Left lung (tissue), 14 donors: ENCODE measurements at places on chromosomes 1 and 21. TPM values are rescaled to one million over a fixed set of nuclear protein-coding genes. Genes with fewer than 3 reads are reported as not detected.

DNA sequence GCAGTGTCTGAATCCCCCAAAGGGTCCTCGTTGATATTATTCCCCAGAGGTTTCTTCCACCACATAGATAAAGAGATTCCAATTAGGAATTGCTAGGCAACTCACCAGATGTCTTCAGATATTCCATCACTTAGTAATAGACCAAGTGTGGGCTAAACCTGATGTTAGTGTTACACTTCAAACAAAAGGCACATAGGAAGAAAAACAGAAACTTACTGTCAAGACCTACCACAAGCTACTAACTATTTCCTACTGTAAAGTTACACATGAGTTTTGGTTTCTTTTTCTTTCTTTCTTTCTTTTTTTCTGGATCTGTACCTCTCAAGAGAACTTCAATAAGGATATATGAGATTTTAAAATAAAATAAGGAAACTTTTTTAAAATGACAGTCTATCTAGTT, 879.1 kb upstream of the NEGR1 start:
- DNase-seq = no peak

DNA sequence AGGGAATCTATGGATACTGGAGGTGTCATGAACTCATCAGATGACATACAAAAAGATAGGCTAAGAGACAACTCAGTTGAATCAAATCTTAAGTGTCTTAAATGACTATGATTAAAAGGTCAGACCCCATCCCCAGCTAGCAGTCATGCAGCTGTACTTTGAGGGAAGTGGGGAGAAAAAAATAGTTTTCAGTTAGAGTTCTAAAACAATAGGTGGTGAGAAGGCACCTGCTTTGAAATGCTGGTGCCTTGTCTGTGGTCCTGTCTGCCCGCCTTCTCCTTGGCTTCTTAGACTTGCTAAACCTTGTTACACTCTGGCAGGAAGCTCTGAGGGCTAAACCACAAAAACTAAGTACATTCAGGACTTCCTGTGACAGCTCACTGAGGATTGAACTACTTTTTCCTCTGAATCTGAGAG, 15.3 kb downstream of the CD2 start:
- no peak for DNase-seq

- DNase-seq = no peak
Observed at GRCh38 chr1:215267495-215267894, 185.0 kb downstream of the KCNK2 start.

DNA sequence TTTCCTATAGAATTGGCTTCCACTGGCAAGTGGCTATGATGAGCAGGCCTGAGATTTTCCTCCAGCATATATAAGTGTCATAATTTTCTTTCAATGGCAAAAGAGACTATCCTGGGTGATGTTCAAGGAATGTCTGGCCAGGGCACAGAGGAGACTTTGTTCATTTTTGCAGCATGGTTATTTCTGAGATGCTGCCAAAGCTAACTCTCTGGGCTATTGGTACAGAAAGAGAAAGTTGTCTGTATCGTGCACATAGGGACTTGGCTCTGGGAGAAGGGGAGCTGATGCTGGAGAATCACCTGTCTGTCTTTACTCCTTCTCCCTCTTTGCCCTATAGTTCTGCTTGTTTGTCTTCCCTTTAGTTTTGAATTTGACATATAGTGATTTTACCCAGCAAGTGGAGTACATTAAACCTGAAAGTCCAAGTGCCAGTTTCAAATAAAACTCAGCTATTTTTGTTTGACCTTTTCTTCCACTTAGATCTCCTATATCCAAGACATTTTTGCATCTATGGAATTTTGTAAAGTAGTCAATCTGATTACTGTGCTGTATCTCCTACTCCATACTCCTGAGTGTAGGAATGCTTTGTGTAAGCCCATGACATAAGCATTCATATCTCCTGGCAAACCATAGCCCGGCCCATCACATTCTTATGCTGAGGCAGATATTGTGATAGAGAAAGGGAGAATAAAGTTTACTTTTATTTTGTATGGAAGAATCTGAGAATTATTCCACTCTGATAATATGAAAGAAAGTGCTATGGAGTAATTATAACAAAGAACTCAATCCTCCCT, 3.9 kb downstream of the FNDC7 start:
- no peak for DNase-seq

GRCh38 chr21:42794551-42794950, 84.8 kb downstream of the WDR4 start:
- no peak for DNase-seq

DNA sequence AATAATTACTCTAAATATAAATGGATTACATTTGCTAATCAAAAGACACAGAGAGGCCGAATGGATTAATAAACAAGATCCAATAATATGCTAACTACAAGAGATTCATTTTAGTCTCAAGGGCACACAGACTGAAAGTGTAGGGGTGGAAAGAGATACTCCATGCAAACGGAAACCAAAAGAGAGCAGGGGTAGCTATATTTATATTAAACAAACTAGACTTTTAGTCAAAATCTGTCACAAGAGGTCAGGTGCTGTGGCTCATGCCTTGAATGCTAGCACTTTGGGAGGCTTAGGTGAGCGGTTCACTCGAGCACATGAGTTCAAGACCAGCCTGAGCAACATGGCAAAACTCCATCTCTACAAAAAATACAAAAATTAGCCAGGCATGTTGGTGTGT, 33.6 kb upstream of the DISP1 start:
- DNase-seq = no peak

GRCh38 chr1:235206533-235207208, 45.6 kb upstream of the RBM34 start:
- no peak for DNase-seq

GRCh38 chr1:40385437-40386358, 12.2 kb downstream of the SMAP2 start:
- no peak for DNase-seq

GRCh38 chr1:155125946-155126555, 1.6 kb upstream of the EFNA1 start:
- DNase-seq = peak; percentile 69

- no peak for DNase-seq
Observed at GRCh38 chr1:37498872-37499617, 15.5 kb downstream of the MEAF6 start.

GRCh38 chr1:223611936-223612335, 53.6 kb downstream of the CAPN8 start:
- DNase-seq = no peak

DNA sequence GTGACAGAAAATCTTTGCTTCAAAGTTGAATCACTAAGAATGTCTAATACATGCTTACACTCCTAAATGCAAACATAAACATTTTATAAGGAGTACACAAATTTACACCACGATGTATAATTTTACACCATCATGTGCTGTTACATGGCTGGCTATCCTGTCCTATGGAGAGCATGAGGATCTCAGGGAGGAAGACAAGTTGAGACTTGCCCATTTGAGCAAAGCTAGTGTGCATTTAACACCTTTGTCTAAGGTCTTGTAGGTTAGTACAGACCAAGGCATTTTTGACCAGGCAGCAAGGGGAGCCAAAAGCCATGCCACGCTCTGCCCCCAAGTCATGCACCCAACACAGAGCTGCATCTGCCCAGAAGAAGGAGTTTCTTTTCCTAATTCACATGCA, 14.5 kb upstream of the COG2 start:
- no peak for DNase-seq

GRCh38 chr1:169207797-169208520, 101.5 kb downstream of the ATP1B1 start:
- DNase-seq = no peak

DNA sequence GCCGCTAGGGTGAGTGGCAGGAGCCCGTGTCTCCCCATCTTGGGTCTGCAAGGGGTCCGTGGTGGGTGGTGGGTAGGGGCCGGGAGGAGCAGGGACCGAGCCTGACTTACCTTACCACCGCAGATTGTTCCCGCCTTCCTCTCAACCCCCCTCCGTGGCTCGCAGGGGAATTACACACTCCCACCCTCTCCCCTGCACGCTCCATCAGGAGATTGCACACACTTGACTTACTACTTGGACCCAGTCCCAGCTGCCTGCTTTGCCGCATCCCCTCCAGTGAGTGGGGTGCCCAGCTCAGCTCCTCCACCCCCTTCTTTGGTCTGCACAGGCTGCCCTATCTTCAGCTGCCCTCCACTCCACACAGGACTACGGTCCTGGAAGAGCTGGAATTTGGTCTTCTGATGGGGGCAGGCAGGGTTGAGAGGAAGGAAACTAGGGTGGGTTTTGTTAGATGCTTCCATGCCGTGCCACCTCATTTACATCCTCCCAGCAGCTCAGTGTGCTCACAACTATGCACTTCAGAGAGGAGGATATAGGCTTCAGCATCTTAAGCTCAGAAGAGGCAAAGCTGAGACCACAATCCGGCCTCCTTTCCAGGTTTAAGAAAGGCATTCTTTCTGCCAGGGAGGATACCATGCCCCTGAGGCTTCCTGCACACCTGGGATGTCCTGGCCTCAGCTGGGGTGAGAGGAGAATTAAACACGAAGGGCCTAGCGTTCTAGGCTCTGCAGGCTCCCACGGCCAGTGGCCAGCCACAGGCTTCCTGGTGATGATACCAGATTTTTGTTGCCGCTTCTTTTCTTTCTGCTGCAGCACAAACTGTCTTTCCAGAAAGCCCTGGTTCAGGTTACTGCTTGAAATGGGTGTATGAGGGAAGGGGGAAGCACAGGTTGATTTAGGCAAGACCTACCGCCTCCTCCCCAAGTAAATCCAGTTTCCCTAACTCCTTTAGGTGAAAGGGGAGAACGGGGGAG, 2.3 kb downstream of the KCNC4 start:
- DNase-seq = no peak

DNA sequence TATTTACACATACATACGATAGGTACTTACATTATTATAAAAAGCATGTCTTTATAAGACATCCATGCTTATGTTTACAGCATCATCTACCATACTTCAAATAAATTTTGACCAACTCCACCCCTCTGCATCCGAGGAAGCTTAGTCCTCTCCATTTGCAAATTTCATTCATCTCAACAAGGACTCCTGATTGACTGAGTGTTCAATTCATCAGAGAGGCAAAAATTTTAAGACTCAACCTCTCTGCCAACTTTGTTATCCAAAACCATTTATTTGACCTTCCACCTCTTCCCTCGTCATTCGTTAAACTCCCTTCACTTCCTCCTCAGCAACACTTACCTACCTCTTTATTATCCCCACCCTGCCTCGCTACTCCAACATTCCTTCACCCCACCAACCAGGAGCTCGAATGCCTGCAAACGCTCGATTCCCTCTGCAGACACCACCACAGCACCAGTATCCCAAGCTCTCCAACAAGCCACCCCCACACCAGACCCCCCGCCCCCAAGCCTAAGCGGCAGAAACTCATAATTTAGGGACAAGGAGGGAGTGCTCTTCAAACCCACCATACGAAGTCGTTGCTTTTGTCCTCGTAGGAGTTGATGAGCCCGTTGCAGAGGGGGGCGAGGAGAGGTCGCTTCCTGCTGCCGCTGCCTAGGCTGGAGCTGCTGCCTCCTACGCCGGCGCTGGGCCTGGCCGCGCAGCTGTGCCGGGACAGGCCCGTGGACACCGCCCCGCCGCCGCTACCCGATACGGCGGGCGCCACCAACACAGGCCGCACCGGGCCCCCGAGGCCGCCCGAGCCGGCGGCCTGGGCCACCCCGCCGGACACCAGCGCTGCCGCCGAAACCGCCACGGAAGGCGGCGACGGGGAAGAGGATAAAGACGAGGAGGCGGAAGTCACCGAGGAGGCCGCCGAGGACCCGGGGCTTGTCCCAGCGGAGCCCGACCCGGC, 803 bp downstream of the COP1 start:
- peak; percentile 45 for DNase-seq

DNA sequence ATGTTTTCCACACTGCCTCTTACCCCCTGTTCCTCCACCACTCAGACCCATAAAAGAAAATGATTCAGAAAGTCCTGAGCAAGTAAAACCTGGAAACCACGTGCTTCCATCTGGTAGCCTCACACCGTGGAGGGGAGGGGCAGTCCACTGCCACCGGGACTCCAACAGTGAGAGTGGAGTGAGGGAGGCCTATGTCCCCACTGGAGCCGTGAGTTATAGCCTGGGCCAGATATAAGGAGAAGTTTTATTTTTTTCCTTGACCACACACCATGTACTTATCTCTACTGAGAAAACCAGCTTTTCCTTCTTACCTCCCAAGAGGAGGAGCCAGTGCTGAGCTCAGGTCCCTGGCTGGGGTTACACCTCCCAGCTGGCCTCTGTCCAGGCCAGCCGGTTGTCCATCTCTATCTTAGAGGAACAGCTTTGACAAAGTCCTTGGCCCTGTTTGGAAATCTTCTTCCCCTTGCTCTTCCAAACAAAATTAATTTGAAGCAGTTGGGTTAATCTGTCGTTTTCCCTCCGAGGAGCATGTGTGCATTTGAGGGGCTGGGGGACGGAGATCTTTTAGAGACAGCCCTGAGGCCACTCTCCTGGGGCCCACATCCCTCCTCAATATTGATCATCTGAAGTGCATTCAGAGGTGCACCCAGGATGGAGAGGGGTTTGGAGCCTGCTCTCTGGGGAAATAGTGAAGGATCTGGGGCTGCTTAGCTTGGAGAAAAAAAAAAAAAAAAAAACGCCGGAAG, 49.1 kb upstream of the SERBP1 start:
- no peak for DNase-seq

- peak; percentile 81 for DNase-seq
Observed at GRCh38 chr21:46131838-46132651, 23.3 kb downstream of the FTCD start.

GRCh38 chr1:166978821-166979220, 3.5 kb upstream of the ILDR2 start:
- no peak for DNase-seq

- DNase-seq = no peak
Observed at GRCh38 chr1:117188816-117189437, 21.8 kb downstream of the VTCN1 start.

HCRTR1 gene
- not detected for total RNA-seq

HAO2 gene
- not detected for total RNA-seq

FAM167B gene
- total RNA-seq = 16.8 TPM

EXTL1 gene
- 0.13 TPM for total RNA-seq

GPR137B gene
- 37.4 TPM for total RNA-seq

SH3D21 gene
- total RNA-seq = 25.9 TPM

DCST2 gene
- total RNA-seq = 1.3 TPM

RHCE gene
- total RNA-seq = 0.64 TPM

PDE4B gene
- total RNA-seq = 16.8 TPM

GUCA2B gene
- total RNA-seq = not detected

NFYC gene
- total RNA-seq = 54.6 TPM

CTSS gene
- total RNA-seq = 473 TPM

GCSAML gene
- total RNA-seq = 0.32 TPM

DNMT3L gene
- total RNA-seq = not detected

HSD3B2 gene
- total RNA-seq = not detected
